ENCODE measurements at places on chromosomes 3 and 15.

GRCh38 chr15:47158573-47158972, 558.7 kb upstream of the SEMA6D start:
- DNase-seq = no peak

DNA sequence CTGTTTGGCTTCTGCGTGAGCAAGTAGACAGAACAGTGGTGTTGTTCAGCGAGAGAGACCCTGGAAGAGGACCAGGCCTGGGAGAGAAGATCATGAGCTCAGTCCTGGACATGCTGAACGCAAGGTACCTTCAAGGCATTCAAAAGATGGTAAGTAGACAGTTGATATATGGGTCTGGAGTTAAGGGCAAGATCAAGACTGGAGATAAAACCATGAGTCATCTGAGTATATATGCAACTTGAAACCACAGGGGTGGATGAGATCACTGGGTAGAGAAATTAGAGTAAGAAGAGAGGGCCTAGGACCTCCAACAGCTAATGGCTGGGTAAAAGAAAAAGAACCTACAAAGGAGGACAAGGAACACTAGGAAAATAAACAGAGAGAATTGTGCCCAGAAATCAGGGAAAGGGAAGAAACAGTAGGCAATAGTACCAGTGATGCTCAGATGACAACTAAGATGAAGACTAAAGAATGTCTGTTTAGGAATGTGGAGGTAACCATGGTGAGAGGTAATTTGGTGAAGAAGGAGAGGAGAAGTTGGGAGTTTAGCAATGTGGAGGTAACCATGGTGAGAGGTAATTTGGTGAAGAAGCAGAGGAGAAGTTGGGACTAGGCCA, 343.2 kb upstream of the ADAMTS9 start:
- no peak for DNase-seq

DNA sequence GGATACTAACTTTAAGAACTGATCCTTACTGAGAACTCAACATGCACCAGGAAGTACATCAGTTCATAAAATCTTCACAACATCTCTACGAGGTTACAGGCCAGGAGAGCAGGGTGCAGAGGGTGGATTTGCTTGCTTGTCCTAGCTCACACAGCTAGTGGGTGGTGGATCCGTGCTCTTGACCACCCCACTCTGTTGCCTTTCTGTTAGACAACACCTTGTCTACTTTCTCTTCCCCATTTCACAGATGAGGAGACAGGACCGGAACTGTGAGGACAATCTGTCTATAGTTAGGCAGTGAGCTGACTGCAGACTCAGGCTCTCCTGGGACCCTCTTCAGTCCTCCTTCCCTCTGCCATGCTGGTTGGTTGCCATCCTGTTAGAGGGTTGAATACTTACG, 221.7 kb upstream of the TLE3 start:
- DNase-seq = peak; percentile 87

DNA sequence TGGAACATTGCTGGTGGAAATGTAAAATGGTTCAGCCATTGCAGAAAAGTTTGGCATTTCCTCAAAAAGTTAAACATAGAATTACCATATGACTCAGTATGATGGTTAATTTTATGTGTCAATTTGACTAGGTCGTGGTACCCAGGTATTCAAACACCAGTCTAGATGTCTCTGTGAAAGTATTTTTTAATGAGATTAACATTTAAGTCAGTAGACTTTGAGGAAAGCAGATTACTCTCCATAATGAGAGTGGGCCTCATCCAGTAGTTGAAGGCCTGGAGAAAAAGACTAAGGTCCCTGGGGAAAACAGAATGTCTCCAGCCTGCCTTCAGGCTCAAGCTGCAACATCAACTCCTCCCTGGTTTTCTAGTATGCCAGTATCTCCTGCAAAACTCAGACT, 42.3 kb upstream of the TMEM87A start:
- no peak for DNase-seq

DNA sequence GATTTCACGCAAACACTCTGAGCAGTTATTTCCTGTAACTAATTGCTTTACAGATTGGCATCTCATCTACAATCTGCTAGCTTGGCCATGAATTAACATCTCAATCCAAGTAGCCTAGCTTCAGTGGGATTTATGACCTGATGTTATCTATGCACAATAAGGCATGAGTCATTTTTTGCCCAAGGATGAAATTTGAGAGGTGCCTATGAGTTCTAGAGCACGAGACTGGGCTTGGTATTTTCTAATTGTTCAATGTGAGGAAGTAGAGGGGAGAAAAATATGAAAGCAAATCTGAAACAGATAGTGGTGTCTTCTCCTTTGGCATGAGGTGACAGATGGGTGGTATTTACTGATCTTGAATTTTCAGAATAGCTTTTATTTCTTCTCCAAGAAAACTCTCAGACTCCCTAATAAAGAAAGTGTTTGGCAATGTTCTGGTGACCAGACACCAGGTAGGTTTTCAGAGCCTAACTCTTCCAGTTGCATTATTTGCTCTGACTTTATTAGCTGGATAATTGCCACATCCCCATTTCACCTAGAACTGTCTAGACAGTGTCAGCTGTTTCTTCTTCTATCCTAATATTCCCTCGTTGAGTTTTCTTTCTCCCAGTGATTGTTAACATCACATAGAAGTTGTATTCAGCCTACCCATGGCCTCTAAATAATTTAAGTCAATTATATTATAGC, 301.0 kb upstream of the UMPS start:
- DNase-seq = no peak

DNA sequence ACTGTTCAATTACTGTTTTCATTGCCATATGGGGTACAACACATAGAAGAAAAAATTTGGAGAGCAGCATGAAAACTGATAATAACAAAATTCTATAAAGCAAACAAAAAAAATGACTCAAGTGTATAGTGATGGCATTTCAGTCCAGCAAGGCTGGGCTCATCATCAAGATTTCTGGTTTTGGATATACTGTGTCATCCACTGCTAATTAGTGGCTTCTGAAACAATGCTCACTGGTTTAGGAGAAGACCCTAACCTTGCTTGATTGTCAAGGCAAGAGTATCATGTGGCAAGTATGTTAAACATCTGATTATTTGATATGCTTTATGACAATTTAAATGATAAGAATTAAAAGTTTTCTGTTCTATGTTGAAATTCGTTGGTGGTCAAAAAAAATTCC, 96.9 kb downstream of the RFX7 start:
- no peak for DNase-seq

- DNase-seq = no peak
These were observed 26.0 kb downstream of the ACSBG1 start for GRCh38 chr15:78208341-78208844.

- no peak for DNase-seq
These were observed 68.6 kb downstream of the INO80 start for GRCh38 chr15:41047474-41047873.

GRCh38 chr3:152622811-152623167, 212.1 kb upstream of the P2RY1 start:
- DNase-seq = no peak

DNA sequence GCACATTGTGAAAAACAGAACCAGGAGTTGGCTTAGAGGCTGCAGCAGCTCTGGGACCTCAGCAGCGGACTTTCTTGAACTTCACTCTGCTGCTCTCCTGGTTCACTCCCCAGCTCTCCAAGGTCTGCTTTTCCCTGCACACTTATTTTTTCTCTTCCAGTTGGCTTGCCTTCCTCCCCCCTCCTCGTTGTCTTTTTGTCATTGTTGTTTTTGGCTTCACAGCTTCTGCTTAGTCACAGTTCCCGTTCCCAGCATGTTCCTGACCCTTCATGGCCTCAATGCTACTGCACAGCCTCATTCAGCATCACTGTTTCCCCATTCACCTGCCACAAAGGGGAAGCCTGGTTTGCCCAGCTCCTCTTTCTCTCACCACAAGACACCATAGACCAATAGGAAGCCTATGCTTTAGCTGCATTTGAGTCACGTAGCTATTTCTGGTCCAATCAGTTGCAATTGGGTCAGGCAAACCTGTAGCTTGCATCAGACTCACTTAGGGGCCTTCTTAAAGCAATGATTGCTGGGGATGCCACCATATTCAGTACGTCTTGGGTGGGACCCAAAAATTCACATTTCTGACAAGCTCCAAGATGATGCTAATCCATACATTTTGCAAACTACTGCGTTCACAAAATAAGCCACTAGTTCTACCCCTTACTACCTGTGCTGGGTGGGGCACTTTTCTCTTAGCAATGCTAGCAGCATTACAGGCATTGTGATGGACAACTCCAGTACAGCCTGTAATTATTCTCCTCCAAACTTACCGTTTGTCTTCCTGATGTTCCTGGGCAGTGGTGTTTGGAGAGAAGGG, 7.8 kb upstream of the SUMF1 start:
- DNase-seq = peak; percentile 66

DNA sequence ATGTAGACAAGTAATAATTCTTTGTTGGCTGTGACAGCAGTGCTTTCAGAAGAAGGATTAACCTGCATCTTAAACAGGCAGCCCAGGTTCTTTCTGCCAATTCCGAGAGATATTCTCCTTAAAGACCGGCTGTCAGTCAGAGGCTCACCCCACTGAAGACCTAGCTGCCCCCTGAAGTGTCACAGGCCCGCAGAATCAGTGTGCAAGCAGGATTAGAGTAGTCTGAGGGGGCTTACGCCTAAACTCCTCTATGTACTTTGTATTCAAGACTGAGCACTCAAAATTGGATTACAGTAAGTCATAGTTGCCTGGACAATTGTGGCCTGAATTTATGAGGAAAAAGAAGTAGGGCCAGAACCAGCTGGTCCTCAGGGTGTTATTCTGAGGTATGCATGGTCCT, 342.9 kb downstream of the CLSTN2 start:
- DNase-seq = no peak

- no peak for DNase-seq
These were observed 155.5 kb downstream of the GOLIM4 start for GRCh38 chr3:167940241-167940640.

GRCh38 chr3:59180006-59180405, 130.2 kb upstream of the CFAP20DC start:
- no peak for DNase-seq

- no peak for DNase-seq
These were observed 79.4 kb upstream of the OSTN start for GRCh38 chr3:191119415-191120295.

- peak; percentile 41 for DNase-seq
These were observed 38.1 kb upstream of the IGDCC4 start for GRCh38 chr15:65460741-65461347.

DNA sequence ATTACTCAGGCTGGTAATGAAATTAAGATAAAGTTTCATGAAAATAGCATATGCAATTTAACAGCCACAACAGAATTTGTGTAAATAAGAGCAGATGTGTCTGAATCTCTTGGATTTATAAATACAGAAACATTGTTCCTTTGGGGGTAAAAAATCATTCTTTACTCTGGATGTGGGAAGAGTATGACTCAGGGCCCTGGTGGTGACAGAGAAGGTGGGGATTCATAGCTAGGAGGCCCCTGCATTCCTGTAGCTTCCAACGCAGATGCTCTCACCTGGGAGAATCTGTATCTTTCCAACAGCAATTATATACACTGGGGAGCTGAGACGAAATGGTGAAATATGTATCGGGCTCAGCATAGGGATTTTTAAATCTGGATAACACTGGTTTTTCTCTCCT, 167.6 kb upstream of the CADPS start:
- DNase-seq = no peak

GRCh38 chr15:85563328-85563727, 182.9 kb downstream of the AKAP13 start:
- DNase-seq = no peak

DNA sequence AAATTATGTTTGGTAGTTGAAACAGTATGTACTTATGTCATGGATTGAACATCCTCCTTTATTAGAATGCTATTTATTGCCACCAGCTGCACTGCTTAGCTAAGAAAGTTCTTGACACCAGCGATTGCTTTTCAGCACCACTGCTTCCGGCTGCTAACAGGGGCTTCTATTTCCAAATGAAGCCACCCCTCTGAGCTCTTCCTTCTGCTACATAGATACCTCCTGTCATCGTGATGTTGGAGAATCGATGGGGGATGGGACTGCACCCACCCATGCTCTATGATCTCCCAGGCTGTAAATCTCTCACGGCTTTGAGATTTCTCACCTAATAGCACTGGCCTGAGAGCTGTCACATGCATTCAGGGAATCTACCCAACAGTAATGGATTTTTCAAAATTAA, 259.2 kb downstream of the MEIS2 start:
- no peak for DNase-seq

DNA sequence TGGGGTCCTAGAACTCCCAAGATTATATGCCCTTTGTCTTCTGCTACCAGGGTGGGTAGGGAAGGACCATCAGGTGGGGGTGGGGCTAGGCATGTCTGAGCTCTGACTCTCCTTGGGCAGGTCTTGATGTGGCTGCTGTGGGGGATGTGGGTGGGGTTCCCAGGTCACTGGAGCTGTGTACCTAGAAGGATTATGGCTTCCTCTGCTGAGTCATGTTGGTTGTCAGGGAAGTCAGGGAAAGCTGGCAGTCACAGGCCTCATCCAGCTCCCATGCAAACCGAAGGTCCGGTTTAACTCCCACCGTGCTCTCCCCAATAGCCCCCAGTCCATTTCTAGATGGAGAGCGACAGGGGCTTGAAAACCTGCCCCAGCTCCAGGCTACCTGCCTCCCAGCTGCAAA, 35.2 kb downstream of the EID1 start:
- DNase-seq = no peak

- DNase-seq = no peak
These were observed 22.9 kb downstream of the BTLA start for GRCh38 chr3:112476346-112476745.

DNA sequence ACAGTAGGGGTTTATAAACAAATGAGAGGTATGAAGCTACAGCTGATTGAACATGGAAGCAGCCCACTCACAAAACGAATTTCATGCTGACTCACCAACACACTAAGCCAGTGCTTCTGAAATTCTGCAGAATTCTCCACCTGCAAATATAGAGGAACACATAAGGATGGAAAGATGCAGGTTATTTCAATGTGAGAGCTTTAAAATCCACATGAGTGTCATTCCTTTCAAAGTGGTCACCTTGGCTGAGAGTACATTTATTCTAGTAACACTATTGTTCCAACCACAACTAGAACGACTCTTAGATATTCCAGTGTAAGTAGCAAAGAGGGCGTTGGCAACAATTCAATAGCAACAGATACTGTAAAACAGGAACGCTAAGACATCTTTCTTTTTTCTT, 189.9 kb upstream of the TSC22D2 start:
- no peak for DNase-seq

- no peak for DNase-seq
These were observed 11.2 kb downstream of the TGM4 start for GRCh38 chr3:44885618-44886017.

DNA sequence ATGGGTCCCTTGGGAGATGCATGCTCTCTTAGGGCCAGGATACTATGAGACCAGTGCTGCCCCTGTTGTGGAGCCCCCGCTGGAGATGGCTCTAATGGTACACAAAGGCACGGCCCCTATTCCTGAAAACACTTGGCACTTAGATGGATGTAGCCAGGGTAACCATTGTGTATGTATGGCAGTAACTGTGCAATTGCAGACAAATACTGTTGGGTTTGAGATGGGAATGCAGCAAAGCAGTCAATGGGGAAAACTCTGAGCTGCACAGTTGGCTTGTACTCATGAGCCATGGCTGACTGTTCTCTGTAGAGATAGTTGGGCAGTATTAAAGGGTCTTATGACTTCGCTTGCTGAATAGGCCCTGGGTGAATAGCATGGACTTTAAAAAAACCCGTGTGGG, 67.9 kb upstream of the NPAP1 start:
- no peak for DNase-seq

GRCh38 chr3:15647611-15648167, 46.1 kb downstream of the BTD start:
- DNase-seq = peak; percentile 95
